Lung microvascular endothelial cell (primary cell): ENCODE measurements at places on chromosomes 4 and X. TPM values are rescaled to one million over a fixed set of nuclear protein-coding genes. Genes with fewer than 3 reads are reported as not detected.

DNA sequence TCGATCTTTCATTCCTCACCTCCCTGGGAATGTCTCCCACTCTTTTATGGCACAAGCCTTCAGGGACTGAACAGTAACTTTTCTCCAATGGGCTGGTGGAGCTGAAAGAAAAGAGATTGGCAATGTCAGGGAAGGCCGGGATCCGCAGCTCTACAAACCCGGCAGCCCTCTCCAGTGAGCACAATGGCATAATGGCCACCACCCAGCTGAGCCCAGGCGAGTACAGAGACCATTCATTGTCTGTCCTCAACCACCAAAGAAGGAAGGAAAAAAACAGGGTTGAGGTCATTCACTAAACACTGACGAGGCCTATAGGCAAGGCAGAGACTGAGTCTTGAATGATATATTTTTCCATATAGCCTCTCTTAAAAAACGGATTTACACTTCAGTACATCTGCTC is 3.6 kb downstream of the GEMIN8 start:
- DNase-seq, result no peak

COL4A6 gene
- 0.20 and 2.4 TPM in 2 replicates for total RNA-seq

DNA sequence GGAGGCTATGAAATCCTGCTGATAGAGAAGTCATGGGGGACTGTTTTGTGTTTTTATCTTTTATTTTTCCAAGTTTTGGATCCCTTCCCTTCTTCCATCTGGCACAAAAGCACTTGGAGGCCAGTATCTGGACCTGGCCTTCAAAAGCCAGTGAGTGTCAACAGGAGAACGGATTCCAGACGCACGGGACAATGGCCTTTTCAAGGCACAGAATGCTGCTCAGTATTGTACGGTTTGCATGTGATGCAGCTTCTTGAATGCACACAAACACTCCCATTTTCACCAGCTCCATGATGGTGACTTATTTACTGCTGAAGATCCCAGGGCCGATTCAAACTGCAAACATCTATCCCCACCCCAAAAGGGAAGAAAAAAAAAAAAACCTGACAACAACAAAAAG is 145.4 kb downstream of the CPEB2 start:
- no peak for DNase-seq

DNA sequence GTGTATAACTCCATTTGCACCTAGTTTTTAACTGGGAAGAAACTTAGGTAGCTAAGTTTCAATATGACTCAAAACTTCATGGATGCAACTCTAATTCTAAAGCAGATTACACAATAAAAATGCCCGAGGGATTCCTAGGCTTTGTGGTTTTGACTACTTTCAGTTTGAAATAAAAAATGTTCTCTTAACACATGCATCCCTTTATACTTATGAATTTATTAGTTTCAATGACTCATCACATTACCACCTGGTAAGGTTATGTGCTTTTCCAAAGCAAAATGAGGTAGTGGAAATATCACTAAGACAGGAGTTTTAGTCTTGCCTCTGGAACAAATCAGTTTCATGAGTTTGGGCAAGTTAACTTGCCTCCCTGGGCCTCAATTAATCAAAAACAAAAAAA is 125.5 kb downstream of the OPHN1 start:
- no peak for DNase-seq

DNA sequence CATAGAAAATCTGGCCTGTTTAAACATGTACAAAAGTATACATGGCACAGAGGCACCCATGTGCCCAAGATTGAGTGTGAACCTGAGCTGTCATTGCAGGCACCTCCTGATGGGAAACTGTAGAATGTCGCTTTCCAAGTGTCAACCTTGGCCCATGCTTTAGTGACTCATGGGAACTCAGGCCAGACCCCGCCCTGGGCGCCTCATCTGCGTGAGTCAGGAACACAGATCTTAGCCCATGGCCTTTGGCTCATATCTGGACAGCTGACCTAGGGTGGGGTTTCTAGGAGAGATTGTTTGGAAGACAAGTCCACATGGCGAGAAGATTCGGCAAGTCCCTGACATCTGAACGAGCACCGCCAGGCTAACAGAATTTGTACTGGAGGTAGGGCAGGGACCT is 50.0 kb downstream of the CYTL1 start:
- DNase-seq, result no peak

- no peak for DNase-seq
These were observed 15.3 kb upstream of the HMGB3 start for GRCh38 chrX:150967786-150968185.
